ENCODE measurements at places on chromosomes 3 and 15.

- no peak for DNase-seq
These were observed 8.9 kb downstream of the CPOX start for GRCh38 chr3:98584547-98584946.

- DNase-seq: peak; percentile 15
These were observed 33.3 kb downstream of the TM4SF18 start for GRCh38 chr3:149299938-149300801.

- no peak for DNase-seq
These were observed 503.0 kb upstream of the PROK2 start for GRCh38 chr3:72287956-72288355.

- no peak for DNase-seq
These were observed 47.1 kb downstream of the FAH start for GRCh38 chr15:80199869-80200268.

DNA sequence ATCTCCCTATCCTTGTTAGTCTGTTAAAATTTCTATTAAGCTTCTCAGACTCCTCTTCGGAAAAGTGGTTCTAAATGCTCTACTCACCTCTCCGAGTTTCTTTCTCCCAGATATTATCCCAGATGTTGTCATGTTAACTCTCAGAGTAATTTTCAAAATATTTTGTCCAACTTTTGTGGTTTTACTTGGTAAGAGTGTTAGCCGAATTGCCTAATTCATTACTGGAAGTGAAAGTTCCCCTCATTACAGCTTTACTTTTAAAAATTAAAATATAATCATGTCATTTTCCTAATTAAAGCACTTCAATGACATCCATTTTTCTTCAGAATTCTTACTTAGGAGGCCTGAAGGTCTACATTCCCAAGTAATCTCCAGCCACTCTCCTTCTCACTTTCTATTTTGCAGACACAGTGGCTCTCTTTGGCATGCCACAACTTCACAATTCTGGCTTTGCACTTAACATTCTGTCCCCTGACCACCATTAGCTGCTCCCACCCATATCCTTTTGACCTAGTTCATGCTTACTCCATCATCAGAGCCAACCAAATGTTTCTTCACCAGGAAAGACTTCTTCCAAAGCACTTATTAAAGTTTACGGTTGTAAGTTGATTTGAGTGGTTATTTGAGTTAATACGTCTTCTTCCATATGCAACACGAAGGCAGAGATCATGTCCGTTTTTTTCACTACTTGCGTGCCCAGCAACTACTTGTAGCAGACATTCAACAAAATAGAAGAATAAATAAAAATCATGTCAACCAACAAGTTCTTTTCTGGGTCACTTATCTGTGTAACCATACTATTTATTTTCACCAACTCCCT lies 10.2 kb upstream of the TIPARP start:
- no peak for DNase-seq

DNA sequence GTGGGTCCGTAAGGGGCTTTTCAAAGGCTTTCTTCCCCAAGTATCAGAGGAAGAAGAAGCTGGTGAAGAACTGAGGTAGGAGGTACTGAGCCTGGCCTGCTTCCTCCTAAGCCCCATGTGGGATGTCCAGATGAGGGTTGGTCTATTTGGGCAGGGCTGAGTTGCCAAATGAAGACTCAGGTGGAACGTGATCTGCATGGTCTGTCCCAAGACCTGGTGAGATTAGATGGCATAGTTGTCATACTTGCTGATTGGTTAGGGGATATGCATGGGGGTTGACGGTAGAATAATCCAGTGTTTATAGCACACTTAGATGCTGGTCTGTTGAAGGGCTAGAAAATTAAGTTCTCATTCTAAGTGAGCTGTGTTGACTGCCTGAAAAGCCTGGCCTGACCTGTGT lies 36.3 kb upstream of the BSN start:
- no peak for DNase-seq

GRCh38 chr3:38507120-38507519 lies 11.0 kb downstream of the EXOG start:
- no peak for DNase-seq

GRCh38 chr15:91630090-91630489 lies 223.4 kb upstream of the SLCO3A1 start:
- DNase-seq: no peak

DNA sequence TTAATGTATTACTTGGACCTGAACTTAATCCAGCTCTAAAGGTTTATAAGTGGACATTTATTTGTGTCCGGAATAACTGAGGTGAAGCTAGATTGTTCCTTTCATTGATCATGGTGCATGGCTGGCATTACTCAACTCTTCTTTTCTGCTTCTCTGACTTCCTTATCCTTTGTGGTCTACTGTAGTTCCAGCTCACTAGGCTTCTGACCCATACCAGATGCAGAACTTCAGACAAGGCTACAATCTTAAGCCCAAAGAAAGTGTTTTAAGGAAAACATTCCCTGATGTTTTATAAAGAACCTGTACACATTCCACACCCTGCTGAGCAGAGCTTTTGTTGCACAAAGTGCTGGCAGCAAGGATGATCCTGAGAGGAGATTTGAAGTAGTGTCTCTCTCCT lies 250.8 kb upstream of the TGFBR2 start:
- no peak for DNase-seq

GRCh38 chr15:62241135-62241770 lies 76.2 kb upstream of the C2CD4B start:
- no peak for DNase-seq

GRCh38 chr3:16311960-16312451 lies 47.0 kb downstream of the OXNAD1 start:
- DNase-seq: no peak

- no peak for DNase-seq
These were observed 421.1 kb downstream of the PLOD2 start for GRCh38 chr3:145739926-145740325.

DNA sequence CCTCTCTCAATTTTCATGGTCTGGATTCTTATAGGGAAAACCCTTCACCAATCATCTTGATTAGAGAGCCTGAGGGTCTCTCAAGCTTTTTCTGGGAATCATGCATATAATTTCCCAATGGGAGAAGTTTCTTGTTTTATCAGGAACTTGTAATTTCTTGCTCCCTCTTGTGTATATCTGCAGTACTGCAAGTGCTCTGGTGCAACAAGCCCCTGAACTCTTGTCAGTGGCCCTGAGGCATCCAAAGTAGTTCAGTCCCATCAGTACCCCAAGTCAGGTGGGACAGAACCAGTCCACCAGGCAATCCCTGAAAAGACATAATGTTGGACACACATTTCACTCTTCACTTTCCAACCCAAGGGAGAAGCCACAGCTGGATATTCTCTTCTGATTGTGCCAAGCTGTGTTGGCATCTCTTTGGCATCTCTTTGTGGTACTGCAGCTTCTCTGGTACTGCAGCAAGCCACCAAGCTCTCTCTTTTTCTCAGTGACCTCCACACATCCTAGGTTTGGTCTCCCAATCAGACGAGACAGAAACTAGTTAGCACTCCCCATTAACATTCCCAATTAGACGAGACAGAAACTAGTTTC lies 214.5 kb downstream of the ZIC4 start:
- peak; percentile 24 for DNase-seq

DNA sequence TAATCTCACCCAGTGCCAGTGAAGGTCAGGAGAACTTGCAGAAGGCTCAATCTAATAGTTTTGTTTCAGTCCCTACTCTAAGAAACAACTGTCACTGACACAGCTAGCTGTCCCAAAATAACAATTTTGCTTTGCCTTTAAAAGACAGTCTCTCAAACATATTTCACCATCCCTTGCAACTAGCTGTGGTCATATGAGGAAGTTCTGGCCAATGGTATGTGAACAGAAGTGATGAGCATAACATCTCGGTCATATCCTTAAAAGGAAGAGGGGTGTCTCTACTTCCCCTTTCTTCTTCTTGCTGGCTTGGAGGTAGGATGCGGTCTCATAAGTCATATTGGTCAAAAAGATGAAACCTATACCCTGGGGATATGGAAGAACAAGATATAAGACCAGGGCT lies 198.1 kb downstream of the NEK10 start:
- peak; percentile 7 for DNase-seq

GRCh38 chr3:75001330-75001729 lies 386.9 kb upstream of the CNTN3 start:
- DNase-seq: no peak

- no peak for DNase-seq
These were observed 21.6 kb downstream of the ACSBG1 start for GRCh38 chr15:78212546-78213424.

DNA sequence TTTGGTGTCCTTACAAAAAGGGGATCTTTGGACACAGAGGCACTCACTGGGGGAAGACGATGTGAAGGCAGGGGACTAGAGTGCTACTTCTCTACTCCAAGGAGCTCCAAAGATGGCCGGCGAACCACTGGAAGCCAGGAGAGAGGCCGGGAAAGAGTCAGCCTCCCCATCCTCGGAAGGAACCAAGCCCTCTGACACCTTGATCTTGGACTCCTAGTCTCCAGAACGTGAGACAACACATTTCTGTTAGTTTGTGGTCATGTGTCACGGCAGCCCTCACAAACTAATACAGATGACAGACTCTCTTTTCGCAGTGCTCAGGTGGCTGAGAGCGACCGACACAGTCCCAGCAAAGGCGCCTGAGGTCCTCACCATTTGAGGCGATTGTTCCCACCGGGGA lies 24.4 kb upstream of the ATP2B2 start:
- DNase-seq: no peak

- DNase-seq: no peak
These were observed 163.2 kb downstream of the MAGI1 start for GRCh38 chr3:65875393-65876027.

DNA sequence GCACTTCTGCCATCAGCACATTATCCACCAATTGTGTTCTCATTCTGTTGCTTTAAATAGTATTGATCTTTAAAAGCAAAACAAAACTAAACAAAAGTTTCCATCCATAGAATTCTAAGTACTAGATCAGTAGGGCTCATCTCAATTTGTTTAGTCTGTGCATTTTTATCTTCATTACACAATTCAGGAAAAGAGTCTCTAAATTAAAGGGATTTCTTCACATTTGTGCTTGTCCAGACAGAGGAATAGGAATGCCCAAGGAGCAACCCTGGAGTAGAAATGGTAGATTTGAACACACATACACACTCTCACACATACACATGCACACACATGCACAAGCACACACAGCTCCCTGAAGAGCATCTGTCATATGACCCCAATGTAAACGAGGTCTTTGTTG lies 21.4 kb downstream of the LMCD1 start:
- no peak for DNase-seq

- DNase-seq: no peak
These were observed 3.3 kb upstream of the RBSN start for GRCh38 chr3:15102256-15102655.

GRCh38 chr15:70523616-70524015 lies 239.7 kb downstream of the UACA start:
- DNase-seq: no peak

GRCh38 chr3:10498271-10498670 lies 7.1 kb downstream of the ATP2B2 start:
- no peak for DNase-seq

GRCh38 chr3:115698851-115699591 lies 75.7 kb downstream of the GAP43 start:
- no peak for DNase-seq

DNA sequence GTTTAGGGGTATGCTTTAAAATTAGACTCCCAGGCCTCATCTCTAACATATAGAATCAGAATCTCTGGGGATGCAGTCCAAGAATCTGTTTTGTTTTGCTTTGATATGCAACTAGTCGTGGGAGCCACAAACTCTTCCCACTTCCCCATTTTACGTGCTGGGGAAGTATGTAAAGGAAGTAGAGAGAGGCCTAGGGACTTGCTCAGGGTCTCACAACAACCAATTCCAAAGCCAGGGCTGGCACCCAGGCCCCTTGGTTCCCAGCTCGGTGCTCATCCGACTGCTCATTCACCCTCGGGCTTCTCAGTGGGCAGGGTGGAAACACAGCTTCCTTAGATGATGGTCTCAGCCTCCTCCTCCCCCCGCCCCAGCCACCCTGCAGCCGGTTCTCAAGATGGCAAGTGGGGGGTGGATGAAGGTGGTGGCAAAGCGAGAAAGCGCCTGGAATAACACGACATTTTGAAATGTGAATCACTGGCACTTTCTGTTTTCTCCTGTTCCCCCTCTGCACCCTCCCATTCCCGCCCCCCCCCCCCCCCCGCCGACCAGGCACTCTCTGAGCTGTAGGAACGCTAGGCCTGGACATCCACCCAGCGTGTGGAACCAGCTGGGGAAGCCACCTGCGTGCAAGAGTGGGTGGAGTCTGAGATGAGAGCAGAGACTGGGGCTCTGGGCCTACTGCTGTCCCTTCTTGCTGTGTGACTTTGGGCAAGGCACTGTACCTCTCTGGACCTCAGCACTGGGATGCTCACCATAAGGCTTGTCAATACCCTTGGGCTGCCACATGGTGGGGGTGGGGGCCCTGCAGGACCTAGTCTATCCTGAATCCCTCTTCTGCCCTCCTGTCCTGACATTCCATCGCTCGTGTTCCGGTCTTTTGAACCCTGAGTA lies 214.5 kb downstream of the RPLP1 start:
- DNase-seq: peak; percentile 85

DNA sequence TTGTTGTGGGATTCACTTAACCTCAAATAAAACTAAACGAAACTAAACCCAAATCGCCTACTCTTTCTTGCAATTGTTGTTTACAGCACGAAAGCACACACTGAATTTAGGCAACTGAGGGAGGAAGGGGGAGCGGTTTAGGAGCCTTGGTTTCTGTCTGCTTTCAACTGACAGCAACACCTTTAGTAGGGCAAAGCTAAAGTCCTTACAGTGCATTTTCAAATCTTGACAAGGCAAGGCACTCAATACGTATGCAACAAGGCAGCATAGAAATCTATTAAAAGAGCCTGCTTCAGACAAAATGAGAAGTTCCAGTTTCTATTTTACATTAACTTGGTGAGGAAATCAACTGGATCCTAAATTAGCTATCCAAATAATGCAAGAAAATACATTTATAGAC lies 174.6 kb downstream of the CHST2 start:
- DNase-seq: peak; percentile 53

DNA sequence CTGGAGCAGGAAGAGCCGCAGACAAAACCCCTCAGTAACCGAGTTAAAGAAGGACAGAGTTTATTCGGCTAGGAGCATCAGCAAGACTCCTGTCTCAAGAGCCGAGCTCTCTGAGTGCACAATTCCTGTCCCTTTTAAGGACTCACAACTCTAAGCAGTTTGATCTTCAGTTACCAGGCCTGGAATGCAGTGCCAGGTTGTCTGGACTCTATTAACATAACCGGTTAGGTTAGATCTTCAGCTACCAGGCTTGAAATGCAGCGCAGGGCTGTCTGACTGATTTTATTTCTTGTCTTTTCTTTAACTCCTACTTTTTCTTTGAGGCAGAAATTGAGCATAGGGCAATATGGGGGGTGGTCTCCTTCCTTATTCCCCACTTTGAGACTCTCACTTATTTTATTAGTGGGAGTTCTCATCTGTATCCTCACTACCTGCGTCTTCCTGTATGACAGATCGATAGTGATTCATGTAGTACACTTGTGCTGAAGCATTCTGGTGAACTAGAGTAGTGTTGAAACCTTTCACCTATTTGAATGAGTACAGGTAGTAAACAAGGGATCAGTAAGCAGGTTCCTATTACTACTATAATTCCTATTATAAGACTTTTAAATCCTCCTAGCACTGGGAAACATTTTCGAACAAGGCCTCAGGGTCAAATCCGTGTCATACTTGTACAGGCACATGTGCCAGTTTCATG lies 325.0 kb downstream of the CGGBP1 start:
- no peak for DNase-seq

Data from GM12864 (cell line).